ENCODE measurements at places on chromosomes 7 and 10.
A peak's percentile ranks its signal among the peaks of the same experiment; 100 is the strongest.

GRCh38 chr7:151134743-151135524, 32.6 kb downstream of the GBX1 start:
- DNase-seq: no peak

GRCh38 chr7:74428023-74428422, 25.7 kb upstream of the GTF2IRD1 start:
- no peak for DNase-seq

DNA sequence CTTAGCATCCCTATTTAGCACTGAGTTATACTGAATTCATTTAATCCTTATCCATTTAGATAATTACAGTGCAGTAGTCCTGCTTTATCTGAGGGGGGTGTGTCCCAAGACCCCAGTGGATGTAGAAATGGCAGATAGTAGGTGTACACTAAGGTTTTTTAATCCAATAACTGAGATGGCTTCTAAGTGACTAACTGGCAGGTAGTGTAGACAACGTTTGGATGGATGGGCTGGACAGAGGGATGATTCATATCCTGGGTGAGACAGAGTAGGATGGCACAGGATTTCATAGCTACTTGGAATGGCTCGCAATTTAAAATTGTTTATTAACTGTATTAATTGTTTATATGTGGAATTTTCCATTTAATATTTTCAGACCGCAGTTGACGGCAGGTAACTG, 295.6 kb downstream of the CCDC3 start:
- DNase-seq: no peak

GRCh38 chr10:119409906-119410305, 132.6 kb downstream of the RGS10 start:
- DNase-seq: no peak

DNA sequence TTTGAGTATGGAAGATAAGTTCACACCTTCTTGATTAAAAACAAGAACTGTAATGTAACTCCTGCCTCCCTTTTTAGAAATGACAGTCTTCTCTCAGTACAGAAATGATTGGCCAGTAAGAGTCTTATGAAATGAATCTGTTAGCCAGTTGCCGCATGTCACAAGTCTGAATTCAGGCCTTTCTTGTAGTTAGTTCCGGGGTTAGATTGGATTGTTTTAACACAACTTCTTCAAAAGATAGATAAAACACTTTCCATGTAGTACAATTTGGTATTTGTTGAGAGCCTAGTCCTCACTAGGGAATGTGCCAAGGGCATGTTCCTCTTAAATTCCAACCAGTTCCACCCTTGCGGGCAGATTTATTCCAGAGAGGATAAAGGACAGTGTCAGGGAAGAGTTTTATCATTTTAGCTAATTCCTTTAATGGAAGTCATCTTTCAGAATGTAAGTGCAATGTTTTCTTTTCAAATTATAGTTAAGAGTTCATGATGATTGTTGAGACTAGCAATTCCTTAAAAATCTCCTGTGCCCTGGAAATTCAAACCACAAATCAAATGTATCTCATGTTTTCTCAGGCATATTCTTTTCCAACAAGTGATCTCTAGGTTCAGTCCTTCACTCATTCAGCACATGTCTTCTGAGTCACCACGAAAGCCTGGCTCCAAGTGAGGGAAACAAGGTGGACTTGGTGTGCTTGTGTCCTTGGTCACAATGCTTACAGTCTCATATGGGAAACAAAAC, 4.1 kb downstream of the FHIP2A start:
- no peak for DNase-seq

- no peak for DNase-seq
Measured at GRCh38 chr7:96495751-96496216, 173.9 kb upstream of the SLC25A13 start.

DNA sequence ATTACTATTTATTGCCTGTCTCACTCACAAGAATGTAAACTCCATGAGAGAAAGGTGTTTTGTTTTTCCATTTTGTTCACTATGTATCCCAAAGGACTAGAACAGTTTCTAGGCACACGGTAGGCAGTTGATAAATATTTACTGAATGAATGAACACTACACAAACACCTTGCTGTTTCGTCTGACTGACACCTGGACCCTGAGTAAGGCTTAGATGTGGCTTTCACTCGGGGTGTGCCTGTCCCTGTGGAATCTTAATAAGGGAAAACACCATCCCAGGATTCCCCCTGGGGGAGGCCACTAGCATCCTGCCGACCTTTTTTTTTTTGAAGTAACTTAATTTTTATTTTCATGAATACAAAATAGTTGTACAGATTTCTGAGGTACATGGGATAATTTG, 66.6 kb upstream of the STEAP1B start:
- no peak for DNase-seq

GRCh38 chr10:119753309-119753708, 27.5 kb downstream of the INPP5F start:
- DNase-seq: no peak

GRCh38 chr7:157547611-157548010, 210.8 kb downstream of the DNAJB6 start:
- no peak for DNase-seq

GRCh38 chr7:152459724-152460251, 24.0 kb upstream of the KMT2C start:
- peak; percentile 86 for DNase-seq

- DNase-seq: no peak
Measured at GRCh38 chr7:92783260-92784201, 52.8 kb downstream of the CDK6 start.

DNA sequence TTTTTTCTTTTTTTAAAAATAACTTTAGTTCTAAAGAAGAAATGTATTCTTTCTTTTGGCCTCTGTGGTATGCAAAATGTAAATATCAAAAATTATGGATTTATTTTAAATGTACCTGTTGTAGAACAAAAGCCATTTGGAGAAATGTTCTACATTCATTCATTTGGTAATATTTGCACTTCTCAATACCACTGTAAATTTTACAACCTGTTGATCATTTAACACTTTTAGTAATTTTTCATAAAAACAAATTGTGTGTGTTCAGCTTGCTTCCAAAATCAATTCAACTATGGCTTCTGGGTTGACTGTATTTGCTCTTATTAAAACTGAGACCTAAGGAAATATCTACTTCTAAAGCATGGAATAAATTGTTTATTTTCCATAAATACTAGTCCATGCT, 2.3 kb upstream of the IGF2BP3 start:
- no peak for DNase-seq

DNA sequence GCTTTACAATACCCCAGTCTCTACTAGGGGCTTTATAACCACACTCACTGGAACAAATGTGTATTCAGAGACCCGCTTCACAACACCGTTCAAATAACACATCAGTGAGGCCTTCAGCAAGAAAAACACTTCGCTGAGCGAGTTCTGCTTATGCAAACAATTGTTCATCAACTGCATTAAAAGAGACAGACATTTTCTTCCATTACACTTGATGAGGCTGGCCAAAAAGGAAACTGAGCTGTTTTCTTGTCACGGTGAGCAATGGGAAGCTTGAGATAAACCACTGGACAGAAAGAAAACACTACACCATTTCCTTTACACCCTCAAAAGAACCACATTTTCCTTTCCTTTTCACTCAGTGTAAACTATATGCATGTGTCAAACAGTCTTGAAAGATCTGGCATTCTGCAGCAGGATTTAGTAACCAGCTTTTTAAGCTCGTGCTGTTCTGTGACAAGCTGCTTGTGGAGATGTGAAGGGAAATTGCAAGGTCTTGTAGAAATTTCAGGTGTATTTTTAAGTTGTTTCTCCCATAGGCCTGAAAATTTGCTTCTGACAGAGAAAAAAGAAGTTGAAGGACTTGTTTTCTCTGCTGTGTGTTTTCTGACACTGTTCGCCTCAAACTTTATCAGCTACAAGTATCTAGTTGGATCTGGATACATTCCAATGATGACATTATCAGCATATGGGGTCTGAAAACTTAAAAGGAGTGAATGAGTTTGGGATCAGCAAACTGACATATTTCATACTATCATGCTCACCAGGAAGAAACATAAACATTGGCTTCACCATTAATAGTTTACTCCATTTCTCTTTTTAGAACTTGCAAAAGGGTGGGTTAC, 693.1 kb downstream of the PARD3 start:
- no peak for DNase-seq

DNA sequence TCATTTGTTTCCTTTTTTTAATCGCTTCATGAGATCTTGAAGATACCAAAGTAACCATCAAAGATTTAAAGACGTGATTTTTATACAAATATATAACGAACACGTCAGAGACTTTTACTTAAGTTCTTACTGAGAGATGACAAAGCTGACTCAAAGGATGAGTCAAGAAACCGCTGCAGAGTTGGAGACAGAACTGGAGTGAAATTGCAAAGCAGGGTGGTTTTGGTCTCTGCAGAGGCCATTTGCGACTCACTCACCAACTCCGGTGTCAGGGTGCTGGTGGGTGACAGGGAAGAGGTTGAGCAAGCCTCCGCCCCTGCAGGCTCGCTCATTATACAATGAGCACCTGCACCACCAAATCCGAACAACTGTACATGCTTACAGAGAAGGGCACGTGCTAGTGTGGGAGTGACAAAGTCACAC, 75.2 kb downstream of the DNAJB6 start:
- no peak for DNase-seq

DNA sequence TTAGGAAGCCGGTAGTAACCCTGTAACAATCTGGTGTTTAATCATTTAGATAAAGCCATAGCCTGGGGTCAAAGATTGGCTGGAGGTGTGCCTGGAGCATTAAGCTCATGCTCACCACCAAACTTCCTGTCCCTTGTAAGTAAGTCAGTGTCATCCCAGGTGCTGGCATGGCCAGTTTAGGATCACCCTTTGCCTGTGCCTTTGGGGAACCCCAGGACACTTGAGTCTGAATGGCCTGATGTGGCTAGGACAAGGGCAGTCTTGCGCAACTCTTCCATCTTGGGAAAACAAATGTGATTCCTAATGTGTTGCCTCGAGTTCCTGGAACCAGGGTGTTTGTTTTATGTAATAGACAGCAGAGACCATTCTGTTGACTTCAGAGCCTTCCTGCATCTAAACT, 154.8 kb downstream of the GRK5 start:
- no peak for DNase-seq

- no peak for DNase-seq
Measured at GRCh38 chr7:159060440-159060839, 84.2 kb downstream of the VIPR2 start.

- no peak for DNase-seq
Measured at GRCh38 chr10:127444155-127444554, 105.0 kb upstream of the NPS start.

DNA sequence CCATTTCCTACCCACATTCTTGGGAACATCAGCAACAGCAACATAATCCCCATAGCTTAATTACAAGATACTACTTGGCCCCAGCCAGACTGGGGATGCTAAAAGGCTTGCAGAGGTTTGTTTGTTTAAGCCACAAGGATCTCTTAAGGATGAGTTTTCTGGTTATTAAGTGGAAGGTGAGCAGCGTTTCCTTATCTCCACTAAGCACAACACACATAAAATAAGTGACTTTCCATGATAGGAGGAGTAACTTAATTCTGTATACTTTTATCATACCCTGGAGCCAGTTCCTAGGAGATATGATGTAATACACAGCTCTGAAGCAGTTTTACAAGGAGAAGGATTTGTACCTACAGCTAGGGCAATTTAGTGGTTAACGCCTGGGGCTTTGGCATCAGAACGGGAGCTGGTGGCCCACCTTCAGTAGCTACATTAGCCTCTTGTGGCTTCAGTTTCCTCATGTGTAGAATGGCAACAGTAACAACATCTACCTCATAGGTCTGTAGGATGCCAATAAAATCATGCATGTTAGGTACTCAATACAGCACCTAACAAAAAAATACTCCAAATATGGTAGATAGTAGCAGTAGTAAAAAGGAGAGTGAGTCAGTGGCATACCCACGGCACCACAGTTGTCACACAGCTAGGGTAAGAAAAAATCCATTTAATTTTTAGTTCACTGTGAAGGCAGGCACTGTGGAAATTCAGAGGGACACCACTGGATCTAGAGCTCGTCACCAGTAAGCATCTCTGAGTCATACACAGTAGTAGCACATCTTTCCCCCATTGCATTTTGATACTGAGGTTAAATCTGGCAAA, 55.2 kb downstream of the DOCK4 start:
- peak; percentile 18 for DNase-seq

GRCh38 chr7:118140468-118140867, 43.5 kb upstream of the LSM8 start:
- no peak for DNase-seq

DNA sequence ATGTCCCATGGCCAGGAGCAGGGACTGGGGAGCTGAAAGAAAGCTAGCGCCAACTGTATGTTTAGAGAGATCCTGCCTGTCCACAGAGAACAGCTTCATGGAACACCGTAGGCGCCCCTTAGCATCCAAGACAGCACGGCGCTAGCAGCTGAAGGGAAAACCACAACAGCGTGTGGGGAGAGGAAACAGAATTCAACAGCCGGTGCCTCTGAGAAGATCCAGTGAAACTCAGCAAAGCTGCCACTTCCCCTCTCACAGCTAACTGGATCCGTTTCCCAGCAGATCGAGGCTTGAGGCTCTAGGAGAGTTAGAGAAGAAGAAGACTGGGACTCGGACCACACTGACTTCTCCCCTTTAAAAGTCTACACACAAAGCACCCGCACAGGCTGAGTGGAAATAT, 145.0 kb downstream of the MAD1L1 start:
- DNase-seq: no peak

GRCh38 chr7:150371131-150371995, 2.7 kb downstream of the REPIN1 start:
- DNase-seq: no peak

- no peak for DNase-seq
Measured at GRCh38 chr7:140691376-140692045, 5.0 kb upstream of the NDUFB2 start.

- DNase-seq: no peak
Measured at GRCh38 chr7:45699015-45699309, 124.8 kb downstream of the ADCY1 start.

DNA sequence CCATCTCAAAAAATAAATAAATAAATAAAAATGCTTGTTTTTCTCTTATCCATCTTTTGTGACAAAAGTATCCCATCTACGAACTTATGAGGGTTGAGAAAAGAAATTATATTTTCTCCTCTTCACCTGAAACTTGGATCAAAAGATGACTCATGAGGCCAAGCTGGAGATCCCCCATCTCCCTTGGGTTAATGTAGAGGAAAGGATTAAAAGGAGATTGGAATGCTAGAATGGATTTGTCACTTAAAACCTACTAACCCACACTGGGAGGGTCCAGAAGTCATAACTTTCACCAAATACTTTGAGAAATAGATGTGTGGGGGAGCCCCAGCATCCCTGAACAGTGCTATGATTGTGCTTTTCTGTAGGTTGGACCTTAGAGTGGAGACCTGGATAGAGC, 46.3 kb upstream of the PIK3CG start:
- DNase-seq: no peak

DNA sequence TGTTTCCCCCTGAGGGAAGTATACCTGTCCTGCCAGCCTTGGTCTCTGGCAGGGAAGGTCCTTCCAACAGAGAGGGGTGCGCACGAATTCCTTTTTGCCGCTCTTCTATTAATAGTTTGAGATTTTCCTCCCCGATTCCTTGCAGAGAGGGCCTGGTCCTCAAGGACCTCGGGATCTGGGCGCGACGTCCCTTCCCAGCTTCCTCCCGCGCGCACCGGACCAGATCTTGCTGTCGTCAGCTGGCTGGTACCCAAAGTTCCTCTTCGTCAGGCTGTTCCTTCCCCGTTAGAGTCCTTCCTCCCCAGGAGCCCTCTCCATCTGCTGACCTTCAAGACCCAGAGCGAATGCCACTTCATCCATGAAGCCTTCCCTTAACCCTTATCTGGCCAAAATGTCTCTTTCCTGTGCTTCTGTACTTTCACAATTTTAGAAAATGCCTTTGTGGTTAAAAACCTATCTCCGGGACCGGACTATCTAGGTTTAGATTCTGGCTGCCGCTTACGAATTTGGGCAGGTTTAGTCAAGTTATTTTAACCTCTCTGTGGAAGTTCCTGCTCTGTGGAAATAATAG, 851 bp upstream of the GOT1 start:
- no peak for DNase-seq

- no peak for DNase-seq
Measured at GRCh38 chr7:105875505-105875904, 894 bp downstream of the ATXN7L1 start.

All from DMS79 (cell line).